Stimulated activated naive CD8-positive, alpha-beta T cell treated with anti-CD3 and anti-CD28 coated beads, Interleukin-15, Interleukin-2, amounts not matched to agents 100 U/mL and 50 U/mL, for 24 hours (primary cell): ENCODE measurements at places on chromosomes 2 and 18.

DNA sequence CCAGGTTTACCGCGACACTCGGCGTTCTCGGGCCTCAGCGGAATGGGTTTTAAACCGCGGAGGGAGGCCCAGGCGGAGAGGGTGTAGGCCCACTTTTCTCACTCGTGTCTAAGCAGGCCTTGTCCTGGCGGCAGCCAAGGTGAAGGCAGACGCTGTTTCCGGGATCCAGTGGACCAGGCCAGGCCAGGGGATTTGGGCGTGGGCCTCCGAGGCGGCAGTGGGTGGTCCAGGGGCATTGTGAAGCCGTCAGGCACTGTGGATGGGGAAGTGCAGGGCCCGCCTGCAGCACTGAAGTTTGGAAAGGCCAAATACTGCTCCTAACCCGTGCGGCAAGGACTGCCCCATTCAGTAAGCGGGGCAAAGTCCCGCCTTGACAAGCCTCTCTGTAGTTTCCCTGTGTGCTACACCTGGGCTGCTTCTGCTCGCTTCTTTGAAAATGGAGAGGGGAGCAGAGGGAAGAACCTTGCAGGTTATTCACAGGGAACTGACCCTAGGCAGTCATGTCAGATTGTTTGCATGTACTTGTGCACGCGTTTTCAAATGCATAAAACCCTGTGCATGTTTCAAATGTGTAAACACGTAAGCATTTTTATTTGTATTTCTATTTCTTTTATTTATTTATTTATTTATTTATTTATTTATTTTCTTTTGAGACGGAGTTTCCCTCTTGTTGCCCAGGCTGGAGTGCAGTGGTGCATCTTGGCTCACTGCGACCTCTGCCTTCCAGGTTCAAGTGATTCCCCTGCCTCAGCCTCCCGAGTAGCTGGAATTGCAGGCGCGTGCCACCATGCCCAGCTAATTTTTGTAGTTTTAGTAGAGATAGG is 7.5 kb upstream of the DLX2 start:
- no peak for DNase-seq

- no peak for DNase-seq
Measured at GRCh38 chr2:174704642-174705041, 59.6 kb downstream of the CHRNA1 start.

DNA sequence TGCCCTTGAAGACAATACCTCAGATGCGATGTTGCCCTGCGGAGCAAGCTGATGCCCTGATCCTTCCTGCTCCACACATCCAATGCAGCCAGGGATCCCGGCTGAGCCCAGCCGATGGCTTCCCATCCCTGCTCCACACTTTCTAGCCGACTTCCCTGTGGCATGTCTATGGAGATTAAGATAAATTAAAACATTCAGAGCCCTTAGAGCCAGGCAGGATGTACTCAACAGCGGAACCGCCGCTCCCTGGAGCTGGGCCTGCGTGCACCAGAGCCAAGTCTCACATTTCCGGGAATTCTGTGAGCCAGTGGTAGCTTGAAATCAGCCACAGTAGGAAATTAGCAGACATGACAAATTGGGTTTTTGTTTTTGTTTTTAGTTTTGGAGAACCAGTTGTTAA is 620.6 kb downstream of the GALR1 start:
- no peak for DNase-seq

DNA sequence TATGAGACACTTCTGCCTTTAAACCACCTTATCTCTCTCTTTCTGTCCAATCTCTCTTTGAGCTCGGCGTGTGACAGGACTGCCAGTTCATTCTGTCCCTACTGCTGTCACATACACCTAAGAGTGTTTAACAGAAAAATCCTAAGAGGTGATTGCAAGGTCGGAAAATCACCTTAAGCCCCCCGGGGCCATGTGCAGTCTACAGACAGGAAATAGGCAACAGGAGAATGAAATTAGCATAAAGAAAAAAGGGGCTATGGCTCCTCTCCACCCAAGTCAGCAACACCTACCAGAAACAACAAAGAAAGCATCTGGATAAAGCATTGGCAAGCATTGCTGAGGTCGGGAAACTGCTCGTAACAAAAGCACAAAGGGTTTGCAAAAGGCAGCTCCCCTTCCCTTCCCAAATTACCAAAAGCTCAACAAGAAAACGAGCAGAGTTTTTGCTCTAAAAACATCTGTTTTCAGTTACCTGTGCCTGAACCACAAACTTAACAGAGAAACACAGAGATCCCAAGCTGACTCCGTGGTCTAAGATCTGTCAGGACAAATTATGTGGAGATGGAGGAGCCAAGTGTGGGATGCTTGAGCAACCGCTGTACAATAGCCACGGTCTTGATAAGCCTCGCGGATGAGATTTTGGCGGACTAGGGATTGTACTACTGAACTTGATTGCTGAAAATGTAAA is 30.4 kb downstream of the ANKRD44 start:
- DNase-seq = no peak

GRCh38 chr2:173828189-173829142 is 136.7 kb downstream of the SP3 start:
- DNase-seq = no peak

DNA sequence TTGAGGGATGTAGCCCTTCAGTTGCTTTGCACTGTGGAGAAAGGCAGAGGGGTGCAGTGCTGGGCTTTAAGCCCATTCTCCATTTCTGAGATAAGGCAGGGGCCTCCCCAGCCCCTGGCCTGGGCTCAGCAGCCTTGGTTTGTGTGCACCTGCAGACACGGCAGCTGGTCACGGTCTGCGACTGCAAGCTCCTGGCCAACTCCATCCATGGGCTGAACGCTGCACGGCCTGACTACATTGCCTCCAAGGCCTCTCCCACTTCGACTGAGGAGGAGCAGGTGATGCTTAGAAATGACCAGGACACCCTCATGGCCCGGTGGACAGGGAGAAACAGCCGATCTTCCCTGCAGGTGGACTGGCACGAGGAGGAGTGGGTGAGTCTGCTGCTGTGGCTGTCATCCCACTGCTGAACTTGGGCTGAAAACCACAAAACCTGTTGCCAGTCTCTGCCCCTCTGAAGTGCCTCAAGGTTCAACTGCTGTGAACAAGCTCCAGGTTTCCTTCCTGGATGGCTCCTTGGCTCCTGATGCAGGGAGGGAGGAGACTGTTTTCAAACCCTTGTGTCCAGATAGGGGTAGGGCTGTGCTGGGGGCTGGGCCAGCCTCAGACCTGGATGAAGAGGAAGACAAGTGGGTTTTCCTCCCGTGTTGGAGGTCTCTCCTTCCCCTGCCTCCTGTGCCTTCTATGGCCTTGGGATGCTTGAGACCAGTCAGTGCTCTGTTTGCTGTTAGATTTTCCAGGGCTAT is 54.0 kb downstream of the COA5 start:
- no peak for DNase-seq

GRCh38 chr2:33343387-33343895 is 133.0 kb upstream of the RASGRP3 start:
- no peak for DNase-seq

GRCh38 chr2:222033541-222033940 is 265.3 kb downstream of the PAX3 start:
- no peak for DNase-seq

- DNase-seq = no peak
Measured at GRCh38 chr2:134253804-134254203, at the start of gene MGAT5. TSS of gene MGAT5 (plus strand) at chr2:134254072. CDS start at chr2:134254404, 332 bp downstream.

DNA sequence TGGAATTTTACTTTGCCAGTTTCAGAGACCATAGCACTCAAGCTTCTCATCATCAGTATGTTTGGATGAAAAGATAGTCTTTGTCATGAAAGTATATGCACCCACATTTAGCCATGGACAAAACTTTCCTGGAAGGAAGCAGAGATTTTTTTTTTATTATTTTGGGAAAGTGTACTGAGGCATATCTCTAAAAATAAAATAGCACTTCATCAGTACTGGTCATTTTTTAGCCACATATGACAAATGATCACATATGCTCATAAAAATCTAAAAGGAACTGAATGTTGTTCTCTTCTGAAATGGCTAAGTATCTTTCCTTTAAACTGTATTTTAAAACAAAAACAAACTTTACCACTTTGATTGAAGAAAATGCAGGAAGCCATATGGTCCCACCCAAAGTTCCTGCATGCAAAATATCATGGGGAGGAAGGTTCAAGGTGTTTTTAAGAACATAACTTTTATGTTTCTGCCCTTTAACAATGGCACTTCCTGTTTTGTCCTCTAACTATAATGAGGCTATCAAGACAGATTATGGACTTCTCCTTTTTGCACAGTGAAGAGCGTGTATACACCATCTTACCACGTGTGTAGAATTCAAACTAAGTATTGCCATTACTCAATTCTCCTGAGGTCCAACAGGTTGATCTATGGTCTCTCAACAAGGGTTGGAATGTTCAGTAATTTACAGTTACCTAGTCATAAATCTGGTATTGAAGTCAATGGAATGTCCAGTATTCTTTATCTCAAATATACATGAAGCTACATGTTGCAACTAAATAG is 77.1 kb upstream of the SLC39A10 start:
- DNase-seq = no peak

- no peak for DNase-seq
Measured at GRCh38 chr2:130353291-130354138, 2.3 kb upstream of the PTPN18 start.

- DNase-seq = no peak
Measured at GRCh38 chr2:62084801-62085200, 111.1 kb upstream of the B3GNT2 start.

DNA sequence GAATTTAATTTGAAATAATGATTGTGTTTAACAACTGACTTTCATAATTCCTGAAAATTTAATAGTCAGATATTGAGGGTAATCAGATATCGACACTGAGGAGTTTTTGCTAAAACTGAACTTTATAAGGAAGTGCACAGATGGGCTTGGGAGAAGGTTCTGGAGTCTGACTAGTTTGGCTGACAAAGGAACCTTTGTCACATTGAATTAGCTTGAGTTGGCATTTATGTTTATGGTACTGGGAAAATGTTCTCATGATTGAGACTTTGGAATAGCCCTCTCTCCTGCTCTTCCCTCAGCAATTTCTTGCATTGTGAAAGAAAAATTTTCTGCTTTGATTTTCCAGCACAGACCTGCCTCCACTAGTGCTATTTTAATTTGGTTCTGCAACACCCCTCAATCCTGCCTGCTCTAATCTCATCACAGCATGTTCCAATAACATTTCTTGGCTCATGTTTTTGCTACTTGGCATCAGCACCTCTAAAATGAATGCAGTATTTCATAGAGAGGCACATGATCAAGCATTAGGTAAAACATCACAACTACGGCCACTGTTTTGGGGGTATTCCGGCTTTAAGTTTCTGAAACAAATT is 133.9 kb upstream of the FSHR start:
- no peak for DNase-seq

- DNase-seq = no peak
Measured at GRCh38 chr18:3409811-3410210, 40.2 kb upstream of the TGIF1 start.

DNA sequence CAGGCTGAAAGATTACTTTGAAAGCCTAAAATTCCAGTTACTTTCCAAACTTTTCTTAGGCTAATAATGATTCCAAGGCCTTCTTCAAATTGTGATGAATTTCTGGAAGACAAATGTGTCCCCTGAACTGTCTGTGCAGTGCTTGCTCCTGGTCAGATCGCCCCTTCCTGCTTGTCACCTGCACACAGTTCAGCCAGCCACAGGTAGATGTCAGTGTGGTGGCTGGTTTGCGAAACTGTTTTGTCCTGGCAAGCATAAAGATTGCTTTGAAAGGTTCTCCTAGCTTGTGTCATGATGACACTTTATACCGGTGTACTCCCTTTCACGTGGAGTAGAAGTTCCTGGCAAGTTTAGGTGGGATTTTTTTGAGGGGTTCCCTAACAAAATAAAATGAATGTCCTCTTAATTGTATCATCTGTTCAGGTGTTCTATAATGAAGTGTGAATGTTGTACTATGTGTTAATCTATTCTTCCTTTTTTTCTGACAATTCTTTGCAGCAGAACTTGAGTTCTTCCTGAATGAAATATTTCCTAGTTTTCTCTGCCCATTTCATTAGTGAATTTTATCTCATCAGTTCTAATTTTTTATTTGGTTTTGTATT is 298.8 kb downstream of the ZNF407 start:
- DNase-seq = peak; percentile 14

DNA sequence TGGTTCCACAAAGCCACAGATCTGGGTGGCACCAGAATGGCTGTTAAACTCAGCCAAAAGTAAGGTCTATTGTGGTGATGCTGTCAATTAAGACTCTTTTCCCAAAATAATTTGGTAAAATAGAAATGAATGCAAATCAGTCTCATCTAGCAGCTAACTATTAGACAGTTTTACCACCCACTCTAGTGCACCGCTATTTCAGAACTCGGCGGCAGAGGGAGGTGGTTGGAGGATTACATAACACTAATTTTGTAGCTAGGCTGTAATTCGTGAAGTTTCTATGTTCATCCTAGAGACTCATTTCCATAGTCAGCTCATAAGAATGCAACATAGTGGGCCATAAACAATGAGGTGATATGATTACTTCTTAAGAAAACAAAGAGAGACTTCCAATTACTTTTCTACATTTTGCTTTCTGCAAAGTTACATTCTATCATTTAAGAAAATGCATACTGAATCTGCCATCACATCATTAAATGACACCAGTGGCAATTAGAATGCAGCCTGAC is 413.8 kb downstream of the FBXO15 start:
- no peak for DNase-seq

GRCh38 chr2:16301961-16302360 is 361.6 kb downstream of the MYCN start:
- no peak for DNase-seq

DNA sequence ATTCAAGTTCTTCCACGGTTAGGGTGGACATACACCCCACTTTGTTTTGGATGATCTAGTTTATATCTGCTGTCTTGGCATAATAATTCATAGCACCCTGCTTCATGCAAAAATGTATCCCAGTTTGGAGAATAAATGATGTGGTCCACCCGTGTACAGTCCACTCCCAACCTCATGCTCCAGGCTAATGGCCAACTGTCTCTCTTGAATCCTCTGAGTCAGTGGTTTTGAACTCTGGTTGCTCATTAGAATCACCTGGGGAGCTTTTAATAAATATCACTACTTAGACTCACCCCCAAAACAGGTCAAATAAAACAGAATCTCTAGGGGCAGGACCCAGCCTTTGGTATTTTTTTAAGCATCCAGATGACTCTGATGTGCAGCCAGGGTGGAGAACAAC is 78.5 kb downstream of the SDC1 start:
- DNase-seq = no peak

DNA sequence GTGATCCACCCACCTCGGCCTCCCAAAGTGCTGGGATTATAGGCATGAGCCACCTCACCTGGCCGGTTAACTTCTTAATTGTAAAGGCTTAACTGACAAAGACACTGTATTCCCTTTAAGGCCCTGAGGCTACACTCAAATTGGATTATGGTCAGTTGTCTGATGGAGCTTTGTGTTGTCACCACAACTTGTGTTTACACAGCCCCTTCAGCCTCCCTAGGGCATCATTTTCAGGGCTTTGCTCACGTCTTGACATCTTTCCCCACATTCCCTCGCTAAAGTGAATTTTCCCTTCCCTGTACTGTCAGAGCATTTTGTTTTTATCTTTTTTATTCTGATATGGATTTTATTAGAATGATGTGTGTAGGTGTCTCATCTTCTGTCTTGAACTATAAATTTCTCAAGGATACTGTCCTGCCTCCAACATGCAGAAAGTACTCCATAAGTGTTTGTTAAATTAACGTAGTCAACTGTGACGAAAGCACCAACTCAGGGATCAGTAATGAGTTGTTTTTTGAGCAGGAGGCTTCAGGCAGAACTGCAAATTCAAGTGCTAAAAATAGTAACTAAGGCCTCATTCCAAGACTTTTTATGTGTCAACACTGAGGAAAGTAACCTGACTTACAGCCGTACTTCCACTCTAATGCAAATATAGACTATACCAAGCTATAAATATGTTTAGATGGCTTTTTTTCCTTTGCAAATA is 77.1 kb upstream of the NARS1 start:
- no peak for DNase-seq
